Caki2 (cell line): ENCODE measurements at places on chromosomes 12 and 14.

DNA sequence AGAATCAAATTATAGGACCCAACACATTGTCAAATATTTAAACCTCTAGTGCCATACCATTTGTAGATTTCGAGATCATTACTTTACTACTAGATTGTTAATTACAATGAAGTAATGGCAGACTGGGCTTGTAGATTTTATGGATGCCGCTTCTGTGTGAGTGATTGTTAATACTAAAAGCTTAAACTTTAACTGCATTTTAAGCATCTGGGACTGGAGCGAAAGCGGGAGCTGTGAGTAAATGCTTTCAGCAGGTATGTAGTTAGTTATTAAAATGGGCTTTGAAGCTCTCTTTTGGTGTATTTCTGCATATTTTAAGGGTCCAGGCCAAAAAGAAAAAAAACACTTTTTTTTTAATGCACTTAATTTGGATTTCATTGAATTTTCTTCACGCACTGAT is 519.3 kb downstream of the MED13L start:
- DNase-seq, result no peak

GRCh38 chr12:126627596-126627995 is 1562.4 kb downstream of the AACS start:
- no peak for DNase-seq

- no peak for DNase-seq
These were observed 105.2 kb downstream of the MED13L start for GRCh38 chr12:116172224-116172849.

GRCh38 chr14:73753124-73753886 is 39.1 kb upstream of the PNMA1 start:
- DNase-seq, result no peak

GRCh38 chr12:45726603-45727300 is 2.8 kb upstream of the ARID2 start:
- peak; percentile 38 for DNase-seq
